AG20443 (cell line): ENCODE measurements at places on chromosomes 5 and 9.

GRCh38 chr5:154159343-154159742, 31.2 kb upstream of the GALNT10 start:
- peak; percentile 40 for DNase-seq

- no peak for DNase-seq
These were observed 259.8 kb downstream of the SLIT3 start for GRCh38 chr5:169041180-169041579.

DNA sequence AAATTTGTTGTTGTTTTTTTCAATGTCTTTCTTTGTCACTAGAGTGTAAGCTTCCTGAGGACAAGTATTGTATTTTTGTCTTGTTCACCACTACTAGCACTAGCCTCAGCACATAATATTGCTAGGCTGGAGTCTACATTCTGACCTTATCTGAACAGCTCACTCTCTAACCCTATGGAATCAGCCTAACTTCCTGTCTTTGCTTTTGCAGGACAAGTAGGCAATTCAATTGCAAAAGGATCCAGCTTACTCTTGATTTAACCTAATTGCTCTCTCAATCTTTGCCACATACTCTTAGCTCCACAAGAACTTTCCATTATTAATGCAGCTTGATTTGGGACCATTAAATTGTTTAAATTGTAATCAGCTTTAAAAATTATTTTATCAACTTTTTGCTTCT, 308.5 kb downstream of the MAN2A1 start:
- no peak for DNase-seq

GRCh38 chr5:168327994-168328393, 36.5 kb downstream of the WWC1 start:
- peak; percentile 71 for DNase-seq

DNA sequence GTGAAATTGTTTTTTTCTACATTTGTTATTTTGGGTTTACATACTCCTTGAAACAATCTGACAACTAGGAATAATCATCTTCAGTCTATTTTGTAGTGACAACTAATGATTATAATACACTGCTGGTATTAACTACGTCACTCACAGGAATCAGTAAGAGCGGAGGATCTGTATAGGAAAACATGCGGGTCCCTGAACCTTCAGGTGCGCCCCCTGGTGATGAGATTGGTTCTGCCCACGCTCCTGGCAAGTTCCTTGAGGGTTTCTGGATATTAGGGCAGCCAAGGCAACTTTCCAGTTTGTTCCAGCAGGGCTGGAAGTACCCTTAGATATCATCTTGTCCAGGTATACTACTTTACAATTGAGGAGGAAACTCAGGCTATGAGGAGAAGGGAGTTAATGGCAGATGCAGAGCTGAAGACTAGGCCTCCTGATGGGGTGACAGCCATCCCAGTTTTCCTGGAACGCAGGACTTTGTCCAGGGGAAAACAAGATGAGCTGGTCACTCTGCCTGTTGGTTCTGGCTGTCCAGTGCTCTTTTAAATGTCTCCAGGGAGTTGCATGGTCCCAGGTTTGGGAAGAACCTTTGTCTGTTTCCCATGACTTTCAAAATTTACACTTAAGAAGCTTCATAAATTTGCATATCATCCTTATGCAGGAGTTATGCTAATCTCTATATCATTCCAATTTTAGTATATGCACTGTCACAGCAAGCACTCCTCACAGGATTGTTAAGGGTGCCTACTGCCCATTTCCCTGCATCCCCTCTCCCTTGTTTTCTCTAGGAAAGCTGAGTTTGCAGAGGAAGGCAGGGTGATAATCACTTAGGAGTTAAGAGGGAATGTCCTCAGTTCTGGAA, 14.9 kb upstream of the WNT8A start:
- peak; percentile 84 for DNase-seq
